ENCODE measurements at places on chromosomes 11 and 22. TPM values are rescaled to one million over a fixed set of nuclear protein-coding genes. Genes with fewer than 3 reads are reported as not detected.
A peak's percentile ranks its signal among the peaks of the same experiment; 100 is the strongest.

- DNase-seq, result no peak
Measured at GRCh38 chr22:41021061-41021612, 70.0 kb downstream of the RBX1 start.

DNA sequence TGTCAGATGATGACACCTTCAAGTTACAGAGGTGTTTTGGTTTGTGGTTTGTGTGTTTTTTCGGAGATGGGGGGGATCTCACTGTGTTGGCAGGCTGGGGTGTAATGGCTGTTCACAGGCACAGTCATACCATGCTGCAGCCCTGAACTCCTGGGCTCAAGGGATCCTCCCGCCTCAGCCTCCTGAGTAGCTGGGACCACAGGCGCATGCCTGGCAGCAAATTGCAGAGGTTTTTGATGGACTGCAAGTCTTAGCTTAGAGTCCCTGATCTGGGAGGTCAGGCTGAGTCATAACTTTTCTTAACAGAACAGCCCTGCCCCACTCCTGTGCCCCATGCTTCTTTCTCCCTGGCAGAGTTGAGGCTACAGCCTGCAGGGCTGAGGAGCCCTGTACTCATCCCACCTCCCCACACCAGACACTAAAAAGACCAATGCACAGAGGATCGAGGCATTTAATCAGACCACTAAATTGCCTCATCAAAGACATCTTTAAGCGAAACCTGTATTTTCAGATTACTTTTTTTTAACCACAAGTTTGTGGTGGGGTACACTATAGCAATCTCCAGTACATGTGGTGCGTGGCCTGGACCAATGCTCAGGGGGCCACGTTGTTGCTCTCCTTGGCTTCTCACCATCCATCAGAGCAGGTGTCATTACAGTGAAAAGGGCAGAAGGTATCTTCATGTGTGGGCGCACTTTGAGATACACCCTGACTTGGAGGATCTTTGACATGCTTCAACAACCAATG is 17.1 kb upstream of the ADORA2A start:
- DNase-seq, result peak; percentile 6

DNA sequence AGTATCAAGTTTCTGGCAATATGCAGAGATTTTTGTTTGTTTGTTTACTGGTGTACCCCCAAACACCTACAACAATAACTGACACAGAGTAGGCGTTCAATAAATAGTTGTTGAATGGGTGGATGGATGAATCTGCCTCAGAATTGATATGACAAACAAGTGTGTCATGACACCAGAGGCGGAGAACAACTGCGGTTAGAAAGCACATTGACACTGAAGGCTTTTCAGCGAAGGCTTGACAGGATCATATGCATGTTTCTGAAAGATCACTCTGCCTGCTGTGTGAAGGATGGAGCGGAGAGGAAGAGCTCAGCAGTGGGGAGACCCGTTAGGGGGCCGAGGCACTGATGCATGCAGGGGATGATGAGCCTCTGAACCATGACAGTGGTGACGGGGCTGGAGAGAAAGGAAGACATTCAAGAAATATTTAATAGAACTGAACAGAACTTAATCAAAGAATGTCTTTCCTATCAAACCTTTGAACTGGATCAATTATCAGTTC is 108.5 kb upstream of the USP47 start:
- DNase-seq, result no peak

GRCh38 chr22:41561788-41562187 is 978 bp downstream of the CSDC2 start:
- no peak for DNase-seq

DNA sequence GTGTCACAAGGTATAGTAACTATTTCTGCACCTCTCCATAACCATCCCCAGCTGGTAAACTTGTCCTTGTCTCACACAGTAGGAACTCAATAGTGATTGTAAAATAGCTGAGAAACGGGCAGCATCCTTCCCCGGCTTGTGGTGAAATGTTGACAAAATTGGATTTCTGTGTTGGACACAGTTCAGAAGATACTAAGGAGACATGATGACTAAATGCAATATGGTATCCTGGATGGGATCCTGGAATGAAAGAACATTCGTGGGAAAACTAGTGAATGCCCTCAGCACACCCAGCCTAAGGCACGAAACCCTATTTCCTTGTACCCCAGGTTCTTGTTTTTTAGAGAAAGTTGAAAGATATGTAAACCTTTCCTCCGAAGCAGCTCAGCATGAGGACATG is 18.8 kb upstream of the OPCML start:
- DNase-seq, result no peak

The CREB3L1 gene
- polyA plus RNA-seq, result 14.0 TPM

The TRIM6 gene
- polyA plus RNA-seq, result 0.46 TPM

Data from SK-N-SH (cell line).